Cardiac muscle cell (in vitro differentiated cells and primary cell): ENCODE measurements at places on chromosomes 6 and 20. TPM values are rescaled to one million over a fixed set of nuclear protein-coding genes. Genes with fewer than 3 reads are reported as not detected.

DNA sequence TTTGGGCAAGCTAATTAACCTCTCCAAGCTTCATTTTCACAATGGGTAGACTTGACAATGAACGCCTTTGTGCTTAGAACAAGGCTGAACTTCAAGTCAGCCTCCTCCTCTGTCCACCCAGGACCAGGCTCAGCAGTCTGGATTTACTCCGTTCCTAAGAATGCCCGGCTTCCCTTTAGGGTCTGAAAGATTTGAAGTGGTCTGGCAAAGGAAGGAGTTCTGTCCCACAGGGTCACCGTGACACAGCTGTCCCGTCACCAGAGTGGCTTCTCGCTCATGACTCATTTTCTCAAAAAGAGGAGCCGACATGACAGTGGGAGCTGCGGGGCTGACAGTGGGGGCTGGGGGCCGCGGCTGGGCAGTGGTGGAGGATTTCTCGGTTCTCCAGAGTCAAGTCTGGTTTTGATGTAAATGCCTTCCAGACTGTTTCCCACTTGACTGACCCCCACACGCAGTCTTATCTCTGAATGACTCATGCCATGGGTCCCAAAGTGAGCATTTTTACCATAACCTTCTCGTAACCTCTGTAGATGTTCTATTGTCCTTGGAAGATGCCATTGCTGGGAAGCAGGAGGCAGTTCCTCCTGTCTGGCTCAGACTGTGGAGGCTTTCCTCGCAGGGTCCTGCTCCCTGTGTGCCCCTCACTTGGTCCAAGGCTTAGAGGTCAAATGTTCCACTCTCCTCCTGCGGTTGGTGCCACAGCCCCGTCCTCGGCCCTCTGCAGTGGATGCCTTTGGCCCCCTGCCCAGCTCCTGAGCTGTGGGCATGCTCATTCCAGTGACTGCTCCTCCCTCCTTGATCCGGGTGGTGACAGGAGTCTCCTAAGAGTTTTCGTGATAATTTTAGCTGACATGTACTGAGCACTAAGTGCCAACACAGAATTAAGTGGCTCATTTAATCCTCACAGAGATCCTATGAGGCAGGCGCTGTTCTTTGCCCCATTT lies 253.1 kb downstream of the FNDC1 start:
- DNase-seq: no peak

The HRH3 gene
- total RNA-seq: not detected in 2 replicates

DNA sequence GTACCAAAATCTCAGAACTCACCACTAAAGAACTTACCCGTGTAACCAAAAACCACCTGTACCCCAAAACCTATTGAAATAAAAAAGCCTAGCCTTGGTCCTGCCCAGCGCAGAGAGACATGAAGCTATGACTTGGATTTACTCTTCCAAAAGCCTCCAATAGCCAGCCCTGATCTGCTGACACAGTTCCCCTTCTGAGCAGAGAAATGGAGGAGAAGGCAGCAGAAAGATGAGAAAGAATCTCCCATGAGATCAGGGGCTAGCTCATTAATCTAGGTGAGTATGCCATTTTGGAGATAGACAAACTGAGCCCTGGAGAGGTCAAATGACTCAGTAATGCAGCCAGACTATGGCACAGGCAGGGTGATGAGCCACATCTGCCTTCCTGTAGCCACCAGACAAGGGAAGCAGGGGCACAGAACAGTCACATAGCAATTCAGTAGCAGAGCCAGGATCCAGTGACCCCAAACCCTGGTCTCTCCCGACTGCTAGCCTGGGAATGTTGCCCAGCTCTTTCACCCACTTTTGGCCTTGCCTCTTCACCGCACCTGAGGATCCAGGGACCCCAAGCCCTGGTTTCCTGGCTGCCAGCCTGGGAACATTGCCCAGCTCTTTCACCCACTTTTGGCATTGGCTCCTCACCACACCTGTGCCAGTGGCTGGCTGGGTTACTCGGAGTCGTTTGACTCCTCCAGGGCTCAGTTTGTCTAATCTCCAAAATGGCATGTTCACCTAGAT lies 7.2 kb upstream of the SDCBP2 start:
- no peak for DNase-seq

DNA sequence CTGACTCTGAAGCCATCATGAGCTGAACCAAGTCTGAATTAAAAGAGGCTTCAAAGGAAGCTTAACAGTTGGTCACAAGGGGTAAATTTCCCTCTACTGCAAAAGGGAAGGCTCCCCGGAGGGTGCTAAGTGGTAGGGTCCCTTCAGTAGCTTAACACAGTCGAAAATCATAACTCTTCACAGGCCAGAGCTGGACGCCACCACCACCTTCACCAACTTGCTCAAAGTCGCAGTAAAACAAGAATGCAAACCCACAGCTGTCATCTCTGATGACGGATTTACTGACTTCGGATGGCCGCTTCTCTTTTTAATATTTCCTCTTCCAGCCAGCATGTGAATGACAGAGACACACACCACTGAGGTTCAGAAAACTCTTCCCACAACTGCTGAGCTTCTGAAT lies 144.7 kb upstream of the FBXL4 start:
- DNase-seq: no peak

GRCh38 chr6:106490030-106490429 lies 129.5 kb downstream of the CRYBG1 start:
- no peak for DNase-seq

- DNase-seq: no peak
Measured at GRCh38 chr6:140644017-140644416, 1269.6 kb upstream of the CITED2 start.

DNA sequence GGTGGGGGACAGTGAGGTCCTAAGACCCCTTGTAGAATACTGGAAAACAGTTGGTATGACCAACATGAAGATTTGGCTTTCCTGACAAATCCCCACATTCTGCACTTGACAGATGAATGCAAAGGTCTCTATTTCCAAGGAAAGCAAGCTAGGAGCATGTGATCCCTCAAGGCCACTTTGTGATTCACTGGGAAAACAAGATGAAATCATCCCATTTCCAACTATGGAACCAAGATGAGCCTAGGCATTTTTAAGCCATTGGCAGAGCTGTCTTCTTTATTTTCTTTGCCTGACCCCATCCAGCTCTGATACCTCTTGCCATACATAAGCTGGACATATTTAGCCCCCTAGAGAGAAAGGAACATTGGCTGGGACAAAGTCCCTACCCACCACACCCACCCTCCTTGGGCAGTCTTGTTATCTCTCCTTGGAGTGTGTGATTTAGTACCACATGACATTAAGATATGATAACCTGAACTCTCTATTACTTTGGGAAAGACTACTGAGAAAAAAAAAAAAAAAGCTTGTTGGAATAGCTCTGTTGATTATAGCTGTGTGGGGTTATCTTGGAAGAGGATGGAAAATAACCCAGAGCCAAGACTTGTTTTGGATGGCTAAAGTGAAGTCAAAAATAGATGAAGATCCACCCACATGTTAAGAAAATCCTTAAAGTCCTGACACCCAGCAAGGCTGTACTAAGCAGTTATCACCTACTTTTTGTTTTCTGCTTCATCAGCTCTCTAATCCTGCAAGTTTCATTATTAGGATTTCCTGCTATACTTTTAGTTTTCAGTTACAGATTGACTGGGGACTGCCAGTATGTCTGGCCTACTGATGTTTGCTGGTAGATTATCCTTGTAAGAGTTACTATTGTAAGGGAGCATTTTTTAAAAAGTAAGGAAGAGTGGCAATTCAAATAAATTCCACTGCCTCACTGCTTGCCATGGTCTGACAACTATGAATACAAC lies 90.1 kb upstream of the PREP start:
- DNase-seq: no peak

The RAMACL gene
- 0.14 and 0.45 TPM in 2 replicates for total RNA-seq

- DNase-seq: peak; percentile 21
Measured at GRCh38 chr6:15960740-15961634, 167.9 kb upstream of the MYLIP start.

DNA sequence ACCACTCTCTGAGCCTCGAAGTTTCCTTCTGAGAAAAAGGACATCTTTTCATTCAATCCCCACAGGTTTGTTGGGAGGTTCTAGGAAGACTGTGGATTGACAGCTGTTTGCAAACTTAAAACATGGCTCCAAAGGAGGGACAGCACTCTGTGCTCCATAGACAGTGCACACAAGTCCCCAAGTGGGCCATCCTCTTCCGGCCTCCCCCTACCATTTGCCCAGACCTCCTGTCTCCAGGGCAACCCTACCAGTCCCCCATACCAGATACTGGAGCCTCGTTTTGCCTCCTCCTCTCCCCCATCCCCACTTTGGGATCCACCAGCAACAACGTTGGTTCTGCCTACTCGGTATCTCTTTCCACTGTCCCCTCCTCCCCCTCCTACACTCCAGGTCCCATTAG lies 8.5 kb upstream of the DLGAP4 start:
- DNase-seq: no peak

The ARFGEF3 gene
- total RNA-seq: 1.1 TPM in 2 replicates

DNA sequence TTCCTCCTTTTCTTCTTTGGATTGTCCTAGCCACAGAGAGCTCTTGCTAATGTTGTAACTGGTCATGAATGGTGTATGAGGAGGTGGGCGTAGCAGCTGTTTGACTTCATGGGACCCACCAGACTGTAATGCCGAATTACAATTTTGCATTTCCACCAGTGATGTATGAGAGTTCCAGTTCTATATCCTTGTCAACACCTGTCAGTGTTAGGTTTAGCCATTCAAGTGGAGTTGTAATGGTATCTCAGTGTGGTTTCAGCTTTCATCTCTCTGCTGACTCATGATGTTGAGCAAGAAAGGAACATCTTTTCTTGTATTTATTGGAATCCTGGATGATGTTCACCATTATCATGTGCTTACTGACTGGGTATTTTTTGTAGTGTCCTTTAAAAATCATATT lies 5.1 kb downstream of the IGF2R start:
- DNase-seq: peak; percentile 23

DNA sequence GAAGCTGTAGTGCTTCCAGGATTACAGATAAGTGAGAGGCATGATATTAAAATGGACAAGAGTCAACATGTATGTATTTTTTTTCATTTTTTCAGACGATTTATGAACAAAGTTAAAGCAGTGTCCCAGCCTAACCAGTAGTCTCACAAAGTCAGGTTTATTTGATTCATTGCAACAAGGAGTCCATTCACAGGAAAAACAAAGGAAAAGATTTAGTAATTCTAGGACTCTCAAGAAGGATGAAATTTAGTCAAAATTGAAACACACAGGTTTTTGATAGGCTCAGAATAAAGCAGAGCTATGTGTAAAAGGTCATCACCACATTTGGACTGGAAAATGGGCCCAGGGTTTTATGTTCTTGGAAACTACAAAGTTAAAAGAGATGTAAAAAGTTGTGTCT lies 84.0 kb downstream of the ZNF133 start:
- DNase-seq: no peak

The PI3 gene
- not detected in 2 replicates for total RNA-seq

DNA sequence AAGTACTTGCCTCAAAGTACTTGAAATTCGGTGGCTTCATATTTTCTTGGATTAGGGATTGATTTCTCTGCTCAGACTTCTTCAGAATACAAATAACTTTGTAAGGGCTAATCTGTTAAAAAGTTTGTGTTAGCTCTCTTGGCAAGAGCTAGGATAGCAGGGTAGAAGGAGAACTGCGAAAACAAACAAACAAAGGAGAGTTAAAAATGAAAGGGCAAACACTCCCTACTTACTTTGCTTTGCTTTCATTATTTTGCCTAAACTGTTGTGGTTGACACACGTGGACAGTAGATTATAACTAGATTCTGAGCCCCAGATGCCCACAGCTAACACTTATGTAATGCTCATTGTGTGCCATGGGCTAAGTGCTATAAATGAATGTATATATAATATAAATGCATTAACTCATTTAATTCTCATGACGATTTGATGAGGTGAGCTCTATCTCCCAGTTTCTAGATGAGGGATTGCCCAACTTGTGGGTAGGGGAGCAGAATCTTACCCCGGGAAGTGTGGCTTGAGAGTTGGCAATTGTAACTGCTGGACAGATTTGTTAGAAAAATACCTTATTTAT lies 48.7 kb downstream of the EYA4 start:
- no peak for DNase-seq

The ERVFRD-1 gene
- not detected in 2 replicates for total RNA-seq

GRCh38 chr6:56804996-56805395 lies 149.9 kb upstream of the BEND6 start:
- no peak for DNase-seq

The SCGN gene
- 0.14 TPM in 1 of 2 replicates, not detected in the other for total RNA-seq

The ENTPD6 gene
- total RNA-seq: 107 and 110 TPM in 2 replicates

The TFAP2D gene
- total RNA-seq: not detected in 2 replicates

- DNase-seq: no peak
Measured at GRCh38 chr6:71544906-71545305, 256.3 kb downstream of the OGFRL1 start.

- peak; percentile 61 for DNase-seq
Measured at GRCh38 chr6:3355358-3356055, 96.8 kb downstream of the PSMG4 start.

- DNase-seq: no peak
Measured at GRCh38 chr6:158327211-158327610, 14.9 kb downstream of the TULP4 start.

DNA sequence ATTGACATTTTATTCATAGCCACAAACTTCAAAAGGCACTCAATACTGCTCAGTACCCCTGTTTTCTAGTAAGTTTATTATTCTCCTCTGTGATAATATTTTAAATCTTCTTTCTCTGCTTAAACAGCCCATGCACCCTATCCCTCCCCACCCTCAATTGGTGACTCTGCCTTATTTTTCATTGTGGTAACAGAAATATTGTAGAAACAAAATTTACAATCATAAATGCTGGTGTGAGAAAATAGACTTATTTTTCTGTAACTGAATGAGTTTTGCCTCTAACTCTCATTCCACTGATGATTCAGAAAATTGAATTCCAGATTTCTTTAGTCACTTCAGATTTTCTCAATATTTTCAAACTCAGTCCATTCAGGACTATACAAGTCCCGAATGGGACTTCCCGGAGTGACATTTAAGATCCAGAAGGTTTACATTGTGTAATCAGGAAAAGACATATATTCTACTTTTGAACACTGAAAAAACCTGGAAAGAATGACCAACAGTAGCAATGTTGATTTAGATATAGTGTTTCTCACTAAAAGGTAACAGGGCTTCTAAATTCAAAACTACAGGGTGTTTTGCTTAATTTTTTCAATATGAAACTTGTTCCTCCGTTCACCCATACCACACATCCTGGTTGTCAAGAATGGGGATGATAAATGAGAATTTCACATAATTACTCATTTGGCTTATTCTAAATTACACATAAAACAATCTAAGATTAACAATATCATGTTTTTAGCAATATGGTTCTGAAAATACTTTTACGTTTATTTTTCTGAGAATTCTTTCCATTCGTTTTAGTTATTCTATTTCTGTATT lies 34.8 kb upstream of the UST start:
- DNase-seq: no peak

DNA sequence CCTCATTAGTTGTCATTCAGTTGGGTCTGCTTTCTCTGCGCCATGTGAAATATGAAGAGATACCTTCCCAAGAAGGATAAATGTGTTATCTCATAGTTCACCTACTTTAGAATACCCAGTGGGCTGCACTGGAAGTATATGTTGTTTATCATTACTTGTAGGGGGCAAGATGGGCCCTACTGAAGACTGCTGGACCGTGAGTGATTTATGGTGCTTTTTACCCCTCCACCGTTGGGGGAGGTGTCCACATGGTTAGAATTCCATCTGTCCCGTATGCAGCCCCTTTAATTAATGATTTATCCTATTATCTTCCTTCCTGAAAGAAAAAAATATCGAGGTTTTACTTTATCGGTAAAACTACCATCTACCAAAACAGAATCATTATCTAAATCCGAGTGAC lies 97.0 kb downstream of the TSHZ2 start:
- no peak for DNase-seq
